D721Med (cell line): ENCODE measurements at places on chromosomes 1 and 21.
A peak's percentile ranks its signal among the peaks of the same experiment; 100 is the strongest.

GRCh38 chr1:182217967-182218366, 156.5 kb upstream of the ZNF648 start:
- DNase-seq, result no peak

DNA sequence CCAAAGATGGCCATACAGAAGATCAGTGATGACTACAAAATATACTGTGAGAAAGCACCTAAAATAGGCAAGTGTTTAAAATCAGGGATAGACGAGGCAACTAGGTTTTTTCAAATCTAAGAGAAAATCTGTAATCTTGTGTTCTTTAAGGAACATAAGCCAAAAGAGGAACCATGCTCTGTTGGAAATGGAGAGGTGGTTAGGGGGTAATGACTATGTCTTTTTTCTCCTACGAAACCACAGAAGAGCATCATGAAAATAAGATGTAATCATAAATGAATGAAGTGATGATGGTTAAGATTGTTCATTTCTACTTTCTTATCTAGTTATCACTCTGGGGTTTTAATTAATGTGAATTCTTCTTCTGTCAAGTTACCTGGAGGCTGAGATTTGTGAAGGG, 43.1 kb downstream of the RGSL1 start:
- DNase-seq, result no peak

DNA sequence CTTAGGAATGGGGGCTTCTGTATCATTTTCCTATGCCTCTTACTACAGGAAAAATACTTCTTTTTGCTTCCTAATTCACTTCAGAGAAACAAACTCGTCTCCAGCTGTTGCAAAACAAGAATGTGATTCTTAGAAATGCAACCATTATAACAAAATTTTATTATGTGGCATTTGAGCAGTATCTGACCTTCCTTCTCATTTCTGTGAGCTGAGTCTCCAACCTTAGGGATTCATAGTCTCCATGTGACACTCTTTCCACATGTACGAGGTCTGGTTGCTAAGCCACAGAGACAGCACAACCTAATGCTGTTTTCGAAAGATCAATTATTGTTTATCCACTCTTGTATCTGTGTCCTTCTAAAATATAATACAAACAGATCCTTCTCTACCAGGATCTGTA, 75.3 kb upstream of the RGS4 start:
- DNase-seq, result no peak

GRCh38 chr1:160357286-160358002, 9.4 kb upstream of the NHLH1 start:
- no peak for DNase-seq

DNA sequence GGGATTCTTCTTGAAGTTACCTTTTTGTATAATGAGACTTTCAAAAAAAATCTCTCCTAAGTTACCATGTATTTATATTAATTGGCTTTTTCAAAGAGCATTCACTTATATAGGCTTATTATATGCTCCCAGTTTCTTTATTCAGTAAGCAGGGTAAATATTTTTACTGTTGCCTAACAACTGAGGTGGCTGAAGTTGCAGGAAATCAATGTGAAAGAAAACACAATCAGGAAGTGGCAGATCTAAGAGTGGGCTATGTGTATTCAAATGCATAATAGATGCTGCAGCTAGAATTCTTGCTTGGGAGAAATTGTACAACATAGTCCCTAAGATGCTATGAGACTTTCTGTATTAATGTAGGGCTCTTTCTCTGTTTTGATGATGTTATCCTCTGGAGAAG, 606.9 kb downstream of the NUF2 start:
- no peak for DNase-seq

DNA sequence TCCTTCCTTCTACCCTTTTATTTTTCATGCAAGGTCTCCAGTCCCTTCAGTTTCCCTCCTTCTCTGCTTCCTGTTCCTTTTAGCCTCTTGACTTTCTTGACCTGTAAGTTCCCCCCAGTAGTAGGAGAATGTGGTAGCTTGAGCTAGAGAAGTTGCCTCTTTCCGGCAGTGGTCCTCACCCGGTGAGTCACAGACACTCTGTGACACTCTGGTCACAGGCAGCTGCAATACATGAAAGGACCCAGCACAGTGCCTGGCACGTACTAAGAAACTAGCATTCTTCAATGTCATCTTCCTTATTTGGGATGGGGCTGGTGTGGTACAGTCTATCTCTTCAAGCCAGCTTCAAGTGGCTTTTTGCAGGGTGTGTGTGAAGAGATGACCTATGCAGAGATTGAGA, 16.0 kb downstream of the PFKFB2 start:
- no peak for DNase-seq

DNA sequence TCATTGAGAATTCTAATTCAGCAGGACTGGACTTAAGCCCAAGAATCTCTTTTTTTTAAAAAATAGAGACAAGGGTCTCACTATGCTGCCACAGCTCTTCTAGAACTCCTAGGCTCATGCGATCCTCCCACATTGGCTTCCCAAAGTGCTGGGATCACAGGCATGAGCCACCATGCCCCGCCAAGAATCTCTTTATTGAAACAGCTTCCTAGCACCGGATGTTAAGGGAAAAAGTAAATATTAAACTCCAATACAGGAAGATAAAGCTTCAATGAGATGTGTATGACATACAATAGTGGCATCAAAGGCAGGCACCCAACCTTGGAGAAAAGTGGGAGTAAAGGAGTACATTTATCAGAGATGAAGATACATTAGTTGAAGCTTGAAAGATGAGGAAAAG, 25.5 kb downstream of the PUM1 start:
- no peak for DNase-seq

GRCh38 chr1:218742467-218743262, 397.5 kb downstream of the TGFB2 start:
- no peak for DNase-seq

GRCh38 chr1:98322966-98323365, 338.6 kb upstream of the SNX7 start:
- no peak for DNase-seq

GRCh38 chr1:221910222-221910621, 168.3 kb upstream of the DUSP10 start:
- no peak for DNase-seq

DNA sequence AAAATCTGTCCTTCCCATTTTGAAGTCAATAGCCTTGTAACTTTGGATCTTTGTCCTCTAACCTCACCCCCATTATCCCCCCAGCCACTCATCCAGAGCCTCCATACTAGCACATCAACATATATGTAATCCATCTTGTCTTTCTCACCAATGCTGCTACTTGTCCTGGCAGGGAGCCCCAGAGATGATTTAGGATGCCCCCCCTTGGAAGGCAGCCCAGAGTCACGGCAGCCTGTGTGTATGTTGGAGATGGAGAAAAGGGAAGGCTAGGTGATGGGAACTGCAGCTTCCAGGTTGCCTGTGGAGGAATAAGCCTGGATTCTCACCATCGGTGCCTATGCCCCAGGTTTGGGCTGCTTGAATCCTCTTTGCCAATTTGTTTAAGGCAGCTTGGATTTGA, 51.7 kb upstream of the SCMH1 start:
- no peak for DNase-seq

DNA sequence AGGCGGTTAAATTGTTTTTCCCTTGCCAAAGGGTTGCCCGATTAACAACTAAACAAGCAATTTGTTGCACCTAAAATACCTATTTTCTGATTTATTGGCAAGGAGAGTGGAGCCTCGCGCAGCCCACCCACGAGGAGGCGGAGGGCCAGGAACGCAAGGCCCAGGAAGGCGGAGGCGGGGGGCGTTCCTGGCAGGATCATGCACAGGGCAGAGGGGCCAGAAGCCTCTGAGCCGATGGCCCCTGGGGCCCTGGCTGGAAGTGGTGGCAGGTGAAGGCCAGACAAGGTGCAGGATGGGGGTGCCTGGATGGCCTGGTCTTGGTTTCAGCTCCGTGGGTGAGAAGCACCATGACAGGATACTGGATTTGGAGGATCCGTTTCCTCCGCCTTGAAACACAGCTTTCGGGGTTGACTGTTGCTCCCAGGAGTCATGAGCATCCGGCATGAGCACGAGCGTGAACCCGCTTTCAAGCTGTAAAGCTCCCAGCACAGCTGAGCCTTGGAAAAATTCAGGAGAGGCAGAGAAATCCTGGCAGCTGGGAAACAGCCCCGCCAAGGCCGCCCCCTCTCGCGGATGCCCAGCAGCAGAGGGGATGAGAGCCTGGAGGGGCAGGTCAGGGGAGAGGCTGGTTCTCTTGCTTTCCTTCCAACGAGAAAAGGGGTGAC, 35.0 kb downstream of the AJAP1 start:
- DNase-seq, result no peak

- DNase-seq, result no peak
Observed at GRCh38 chr1:114379987-114380386, 131.0 kb downstream of the TRIM33 start.

DNA sequence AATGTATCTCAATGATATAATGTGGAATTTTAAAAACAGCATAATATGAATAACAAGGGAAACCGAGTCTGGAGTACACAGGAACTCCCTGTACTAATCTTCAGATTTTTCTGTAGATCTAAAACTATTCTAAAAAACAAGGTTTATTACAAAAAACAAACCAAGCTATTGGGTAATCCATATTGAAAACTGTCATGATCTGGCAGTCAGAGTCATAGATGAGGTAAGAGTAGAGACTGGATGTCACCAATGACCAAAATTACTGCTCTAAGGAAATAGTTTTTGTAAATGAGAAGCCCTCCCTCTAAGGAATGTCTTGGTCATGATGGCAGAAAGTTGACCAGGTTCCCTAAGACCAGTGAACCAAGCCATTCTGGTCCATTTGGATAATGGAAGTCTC, 2.4 kb upstream of the SPOCD1 start:
- DNase-seq, result no peak

DNA sequence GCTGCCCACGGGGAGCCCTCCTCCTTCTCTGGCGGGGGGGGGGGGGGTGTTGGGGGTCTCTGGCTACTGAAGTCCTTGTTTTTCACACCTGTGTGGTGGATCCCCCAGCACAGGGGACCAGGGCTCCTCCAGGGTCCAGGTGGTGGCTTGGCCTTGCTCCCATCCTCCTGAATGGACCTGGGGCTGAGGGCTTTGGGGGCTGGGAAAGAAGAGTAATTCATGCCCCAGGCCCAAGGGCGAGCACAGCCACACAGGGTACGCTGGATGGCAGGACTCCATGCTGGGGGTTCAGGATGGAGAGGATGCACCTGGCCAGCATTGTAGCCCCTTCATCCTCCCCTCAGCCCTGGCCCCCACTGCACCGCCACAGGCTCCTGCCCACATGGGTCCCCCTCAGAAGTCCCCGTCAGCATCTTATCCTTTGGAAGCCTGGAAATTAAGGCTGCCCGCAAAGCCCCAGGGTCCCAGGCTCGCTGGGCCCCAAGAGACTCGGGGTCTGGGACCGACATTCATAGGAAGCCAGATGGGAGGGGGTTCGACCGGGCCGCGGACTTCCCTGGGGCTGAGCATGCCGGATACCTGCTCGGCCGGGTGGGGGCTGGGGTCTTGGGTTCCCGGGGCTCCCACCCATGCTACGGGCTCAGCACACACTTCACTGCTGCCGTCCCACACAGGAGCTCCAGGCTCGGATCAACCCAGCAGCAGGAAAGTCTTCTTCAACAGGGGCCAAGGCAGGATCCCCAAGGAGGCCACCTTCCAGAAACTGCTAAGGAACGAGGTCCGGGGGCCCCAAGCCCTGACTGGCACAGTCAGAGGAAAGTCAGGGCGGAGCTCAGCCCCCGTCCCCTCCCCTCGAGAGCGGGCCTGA, 49.0 kb upstream of the ACTRT2 start:
- DNase-seq, result no peak

DNA sequence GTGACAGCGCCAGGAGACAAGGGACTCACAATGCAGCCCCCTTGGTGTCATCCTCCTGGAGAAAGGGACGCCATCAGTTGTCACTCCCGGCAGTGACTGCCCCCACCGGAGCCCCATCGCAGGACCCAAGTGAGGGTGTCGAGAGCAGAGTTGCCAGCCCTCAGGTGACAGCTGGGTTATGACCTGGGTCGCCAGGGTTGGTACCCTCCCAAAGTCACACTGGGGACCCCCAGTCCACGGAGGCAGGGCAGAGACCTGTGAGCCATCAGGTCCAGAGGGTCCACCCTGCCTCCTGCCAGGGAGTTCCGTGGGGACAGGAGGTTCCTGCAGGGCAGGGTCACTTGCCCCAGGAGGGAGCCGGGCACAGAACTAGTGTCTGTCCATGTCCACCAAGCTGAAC, 78.2 kb upstream of the IFFO2 start:
- no peak for DNase-seq

- no peak for DNase-seq
Observed at GRCh38 chr1:84156210-84156621, 12.1 kb downstream of the PRKACB start.

DNA sequence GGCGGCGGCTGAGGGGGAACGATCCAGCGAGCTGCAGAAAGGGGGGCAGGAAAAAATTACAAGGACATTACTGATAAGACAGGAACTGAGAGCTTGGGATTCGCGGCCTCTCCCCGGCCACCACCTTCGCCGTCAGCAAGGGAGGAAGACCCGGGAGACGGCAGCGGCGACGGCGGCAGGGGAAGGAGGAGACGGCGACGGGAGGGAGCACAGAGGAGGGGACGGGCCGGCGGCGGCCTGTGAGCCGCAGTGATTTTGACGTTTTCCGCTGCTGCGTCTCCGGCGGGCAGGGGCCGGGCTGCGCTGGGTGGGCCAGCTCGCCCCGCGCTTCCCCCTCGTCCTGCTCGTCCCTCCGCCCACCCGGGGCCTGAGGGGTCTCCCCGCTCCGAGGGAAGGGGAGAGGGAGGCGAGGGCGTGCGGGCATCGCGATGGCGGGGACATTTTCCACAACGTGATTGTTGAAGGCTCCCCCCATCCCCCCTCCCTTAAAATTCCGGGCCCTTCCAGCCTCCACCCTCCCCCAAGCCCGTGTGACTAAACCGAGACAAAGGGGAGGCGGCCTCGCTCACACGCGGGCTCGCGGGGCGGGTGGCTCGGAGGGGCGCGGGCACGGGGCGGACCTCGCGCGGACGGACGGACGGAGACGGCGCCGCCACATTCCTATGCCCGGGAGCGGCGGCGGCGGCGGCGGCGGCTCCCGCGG, 407 bp downstream of the CAMSAP2 start:
- peak; percentile 37 for DNase-seq

DNA sequence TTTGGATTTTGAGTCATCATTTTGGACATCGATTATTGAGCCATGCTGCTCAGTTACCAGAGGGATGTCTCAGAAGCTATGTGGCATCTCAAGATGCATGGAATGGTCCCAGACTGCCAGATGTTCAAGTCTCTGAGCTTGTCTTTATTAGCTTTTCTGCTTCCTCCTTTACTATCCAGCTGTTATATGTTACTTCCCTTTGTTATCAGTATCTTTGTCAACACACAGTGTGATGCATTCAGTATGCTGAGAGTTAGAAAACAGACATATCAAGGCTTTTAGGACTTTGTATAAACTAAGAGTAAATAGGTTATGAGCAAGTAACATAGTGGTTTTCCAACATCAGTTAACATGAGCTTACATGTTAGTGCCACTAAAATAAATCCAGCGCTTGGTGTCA, 474.5 kb downstream of the DSCAM start:
- no peak for DNase-seq
